ENCODE measurements at places on chromosomes 2 and 18.
A peak's percentile ranks its signal among the peaks of the same experiment; 100 is the strongest.

DNA sequence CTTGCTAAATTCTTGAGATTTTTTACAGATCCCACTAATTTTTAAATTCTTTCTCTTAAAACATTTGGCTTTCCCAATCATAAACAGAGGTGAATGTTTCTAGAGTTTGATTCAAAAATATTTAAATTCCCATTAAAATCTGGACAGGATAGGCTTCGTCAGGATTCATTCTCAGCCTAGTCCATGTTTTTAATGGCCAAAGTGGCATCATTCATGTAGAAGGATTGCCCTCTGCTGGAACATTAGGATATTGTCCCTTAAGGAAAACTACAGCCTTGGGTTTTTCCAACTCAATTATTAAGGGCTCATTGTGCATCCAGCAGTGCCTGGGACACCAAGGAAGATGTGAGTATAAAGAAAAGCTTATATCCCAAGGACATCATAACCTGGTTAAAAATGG, 71.7 kb downstream of the TPGS2 start:
- DNase-seq: no peak

GRCh38 chr2:226410247-226410835, 389.3 kb downstream of the IRS1 start:
- DNase-seq: no peak

- DNase-seq: no peak
Observed at GRCh38 chr18:45723567-45724355, at the start of gene SLC14A1. Gene SLC14A1 (plus strand): TSS chr18:45724181. CDS start chr18:45730321, 6,140 bp downstream.

DNA sequence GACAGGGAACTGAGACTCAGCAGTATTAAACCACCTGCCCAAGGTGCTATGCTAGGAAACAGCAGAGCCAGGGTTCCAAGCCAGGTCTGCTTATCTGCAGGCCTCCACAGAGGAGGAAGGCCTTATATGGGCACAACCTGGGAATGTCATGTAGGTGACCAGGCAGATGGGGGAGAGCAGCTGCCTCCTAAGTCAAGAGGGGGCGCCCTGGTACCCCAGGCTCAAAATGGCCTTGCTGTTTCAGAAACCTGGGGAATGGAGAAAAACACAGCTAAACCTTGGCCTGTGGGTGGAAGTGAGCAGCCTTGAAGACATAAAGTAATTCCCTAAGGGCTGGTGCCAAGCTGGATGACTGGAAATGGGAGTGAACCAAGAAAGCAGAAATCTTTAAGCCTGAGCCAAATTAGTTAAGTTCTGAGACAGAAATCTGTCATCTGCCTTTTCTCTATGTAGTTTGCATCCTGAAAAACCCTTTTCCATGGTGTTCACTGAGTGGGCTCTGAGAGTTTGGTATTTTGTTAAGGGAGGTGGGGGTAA, 79.1 kb downstream of the MAPK4 start:
- no peak for DNase-seq

- DNase-seq: no peak
Observed at GRCh38 chr2:166454006-166454595, 39.9 kb downstream of the SCN7A start.

DNA sequence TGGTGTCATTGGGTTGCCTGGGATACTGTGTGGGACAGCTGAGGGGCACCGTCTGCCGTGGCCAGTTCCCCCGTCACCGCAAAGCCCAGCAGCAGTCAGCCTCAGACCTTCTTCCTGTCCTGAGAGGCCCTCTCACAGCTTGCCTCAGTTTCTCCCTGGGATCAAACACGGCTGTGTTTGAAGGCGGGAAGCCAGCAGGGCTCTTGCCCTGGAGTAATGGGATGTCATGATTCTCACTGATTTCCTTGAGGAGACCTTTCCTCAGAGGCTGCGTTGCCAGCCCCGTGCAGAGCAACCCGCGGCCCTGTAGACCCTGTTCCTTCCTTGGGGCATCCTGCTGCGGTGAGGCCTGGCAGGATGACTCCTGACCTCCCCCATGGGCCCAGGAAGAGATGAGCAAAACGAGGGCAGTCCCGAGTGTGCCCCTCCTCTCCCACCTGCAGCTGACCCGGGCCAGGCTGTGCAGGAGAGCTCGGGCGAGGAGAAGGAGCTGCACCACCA, 13.9 kb upstream of the NFATC1 start:
- DNase-seq: no peak

- DNase-seq: no peak
Observed at GRCh38 chr2:54758951-54759350, 35.5 kb downstream of the EML6 start.

DNA sequence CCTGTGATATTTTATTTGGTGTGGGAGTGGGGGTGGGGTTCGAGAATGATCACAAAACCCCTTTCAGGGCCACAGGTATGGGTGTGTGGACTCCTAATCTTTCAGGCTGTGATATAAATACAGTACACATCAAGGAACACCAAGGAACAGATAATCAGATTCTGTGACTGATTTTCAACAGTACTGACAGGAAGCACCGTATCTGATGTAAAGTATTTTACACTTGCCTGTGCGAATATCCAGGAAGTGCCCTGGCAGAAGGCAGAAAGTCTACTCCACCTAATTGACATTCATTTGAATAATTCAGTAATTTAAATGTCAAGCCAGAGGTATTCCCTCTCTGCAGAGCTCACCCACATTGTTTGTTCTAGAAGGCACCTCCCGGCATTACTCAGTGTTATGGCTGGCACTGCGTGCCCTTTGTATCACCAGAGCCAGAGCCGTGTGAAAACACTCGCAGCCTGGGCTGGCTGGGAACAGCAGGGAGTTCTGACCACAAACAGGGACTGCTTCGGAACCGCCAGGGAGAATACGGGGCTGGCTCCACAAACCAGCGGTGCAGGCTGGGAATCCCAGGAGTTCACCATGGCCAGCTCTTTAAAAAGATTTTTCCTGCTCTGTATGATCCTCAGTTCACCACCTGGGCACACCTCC, 91.8 kb downstream of the ACVR1 start:
- no peak for DNase-seq

- no peak for DNase-seq
Observed at GRCh38 chr2:220365023-220365422, 737.6 kb downstream of the SLC4A3 start.

- DNase-seq: no peak
Observed at GRCh38 chr18:55443776-55444175, 144.2 kb downstream of the TCF4 start.

GRCh38 chr2:150487537-150488429, at the start of gene RND3:
Gene RND3 (minus strand): TSS chr2:150487667. CDS start chr2:150487417, 250 bp downstream.
- DNase-seq: peak; percentile 97

DNA sequence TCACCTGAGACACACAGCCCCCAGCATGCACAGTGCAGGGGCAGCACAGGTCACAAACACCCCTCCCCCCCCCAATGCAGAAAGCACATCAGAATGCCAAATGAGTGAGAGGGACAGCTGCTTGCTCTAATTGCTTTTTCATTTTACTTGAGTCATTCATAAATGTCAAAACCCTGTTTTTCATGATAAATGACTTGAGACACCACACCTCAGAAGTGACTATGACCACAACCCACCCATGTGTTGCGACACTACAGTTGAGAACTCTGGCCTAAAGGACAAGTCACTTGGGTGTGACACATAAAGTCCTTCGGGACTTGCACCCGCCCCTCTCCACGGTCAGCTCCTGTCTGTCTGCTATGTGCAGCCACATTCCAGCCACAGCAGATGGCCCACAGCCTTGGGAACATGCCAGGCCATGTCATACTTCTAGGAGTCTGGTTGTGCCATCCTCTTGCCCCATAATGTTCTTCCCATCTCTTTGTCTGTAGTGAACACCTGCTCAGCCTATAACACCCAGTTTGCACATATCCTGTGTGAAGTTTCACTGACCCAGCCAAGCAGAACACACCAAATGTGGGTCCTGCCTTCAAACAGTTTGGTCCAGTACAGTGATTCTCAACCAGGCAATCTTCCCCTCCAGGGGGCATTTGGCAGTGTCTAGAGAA, 30.2 kb upstream of the RIOK3 start:
- no peak for DNase-seq

- DNase-seq: no peak
Observed at GRCh38 chr2:187214306-187214705, 233.7 kb downstream of the CALCRL start.

- no peak for DNase-seq
Observed at GRCh38 chr18:48702346-48703027, 163.7 kb downstream of the CTIF start.

GRCh38 chr2:391696-392095, 103.8 kb upstream of the ALKAL2 start:
- no peak for DNase-seq

DNA sequence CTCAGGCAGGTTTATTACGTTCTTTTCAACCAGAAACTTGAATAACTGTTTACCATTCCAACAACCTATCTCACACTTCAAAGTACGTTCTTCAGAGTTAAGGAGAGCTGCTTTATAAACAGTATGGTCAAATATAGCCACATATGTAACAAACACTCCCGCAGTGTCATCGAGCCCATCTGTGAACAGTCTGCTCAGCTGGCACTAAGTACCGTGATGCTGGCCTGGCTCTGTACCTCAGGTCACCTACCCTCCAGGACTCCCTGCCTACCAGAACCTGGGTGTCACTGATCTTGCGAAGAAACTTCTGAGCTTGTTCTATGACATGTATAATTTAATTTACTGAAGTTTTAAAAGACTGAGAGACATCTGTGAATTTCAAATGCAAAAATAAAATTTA, 71.4 kb downstream of the SEPTIN10 start:
- no peak for DNase-seq

- DNase-seq: no peak
Observed at GRCh38 chr2:149828520-149829210, 241.1 kb upstream of the MMADHC start.

DNA sequence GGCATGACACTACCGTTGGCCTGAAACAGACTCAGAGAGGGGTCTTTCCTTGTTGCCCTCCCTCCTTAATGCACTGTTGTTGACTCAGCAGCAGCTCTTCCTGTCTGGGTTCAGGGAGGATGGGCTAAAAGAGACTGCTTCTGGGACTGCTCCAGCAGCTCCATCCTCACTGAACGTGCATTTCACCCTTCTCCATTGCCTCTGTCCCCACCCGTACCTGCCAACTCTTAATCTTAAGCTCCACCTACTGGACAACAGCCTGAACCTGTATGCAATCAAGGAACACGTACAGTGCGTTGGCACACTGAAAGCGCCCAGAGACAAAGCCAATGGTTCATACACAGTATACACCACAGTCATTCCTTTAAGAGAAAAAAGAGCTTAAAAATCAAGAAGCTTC, 230.8 kb upstream of the RAB6C start:
- no peak for DNase-seq

DNA sequence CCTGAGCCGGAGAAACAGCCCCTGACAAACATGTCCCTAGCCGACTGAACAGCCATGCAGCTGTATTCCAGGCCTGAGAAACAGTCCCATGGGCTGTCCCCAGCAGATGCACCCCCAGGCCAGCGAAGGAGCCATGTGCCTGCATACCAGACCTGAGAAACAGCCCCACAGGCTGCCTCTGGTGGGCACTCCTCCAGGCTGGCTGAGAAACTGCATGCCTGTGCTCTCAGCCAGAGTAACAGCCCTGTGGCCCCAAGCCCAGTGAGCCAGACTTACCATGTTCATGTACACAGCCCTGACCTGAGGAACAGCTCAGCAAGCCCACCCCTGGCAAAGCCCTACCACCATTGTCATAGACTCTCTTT, 24.8 kb downstream of the BOLL start:
- DNase-seq: no peak

- no peak for DNase-seq
Observed at GRCh38 chr2:86017901-86018896, 87.5 kb downstream of the POLR1A start.

- DNase-seq: peak; percentile 48
Observed at GRCh38 chr2:234544659-234545611, 48.1 kb upstream of the ARL4C start.

DNA sequence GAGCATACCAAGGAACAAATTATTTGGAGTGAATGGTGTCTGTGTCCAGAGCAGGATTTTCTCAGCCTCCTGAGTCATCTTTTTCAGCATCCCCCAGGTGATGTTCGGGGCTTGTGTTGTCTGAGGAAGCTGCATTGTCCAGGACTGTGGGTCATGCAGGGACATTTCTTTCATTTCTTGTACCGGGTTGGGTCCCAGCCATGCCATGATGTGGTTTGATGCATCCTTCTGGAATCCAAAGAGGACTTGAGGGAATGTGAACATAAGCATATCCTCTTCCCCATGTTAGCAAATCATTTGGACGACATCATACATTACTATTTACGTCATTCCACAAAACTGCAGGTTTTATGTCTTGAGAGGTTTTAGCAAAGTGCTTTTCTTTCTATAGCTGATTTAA, 797.8 kb downstream of the CCDC85A start:
- no peak for DNase-seq

DNA sequence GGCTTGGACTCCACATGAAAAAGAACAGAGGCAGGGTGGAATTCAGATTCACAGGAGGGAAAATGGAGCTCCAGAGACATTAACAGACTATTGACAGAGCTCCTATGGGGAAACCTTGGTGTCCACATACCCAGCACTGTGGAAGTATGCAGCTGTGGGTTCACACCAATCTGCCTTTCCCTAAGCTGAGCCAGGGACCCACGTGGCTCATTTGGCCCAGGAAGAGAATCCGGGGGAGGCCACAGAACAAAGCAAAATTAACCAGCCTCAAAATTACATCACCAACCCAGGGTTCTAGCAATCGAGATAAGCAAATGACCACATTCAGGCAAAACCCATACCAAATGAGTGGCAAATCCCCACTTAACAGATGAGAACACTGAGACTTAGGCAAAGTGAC, 105.8 kb upstream of the TWIST2 start:
- no peak for DNase-seq

DNA sequence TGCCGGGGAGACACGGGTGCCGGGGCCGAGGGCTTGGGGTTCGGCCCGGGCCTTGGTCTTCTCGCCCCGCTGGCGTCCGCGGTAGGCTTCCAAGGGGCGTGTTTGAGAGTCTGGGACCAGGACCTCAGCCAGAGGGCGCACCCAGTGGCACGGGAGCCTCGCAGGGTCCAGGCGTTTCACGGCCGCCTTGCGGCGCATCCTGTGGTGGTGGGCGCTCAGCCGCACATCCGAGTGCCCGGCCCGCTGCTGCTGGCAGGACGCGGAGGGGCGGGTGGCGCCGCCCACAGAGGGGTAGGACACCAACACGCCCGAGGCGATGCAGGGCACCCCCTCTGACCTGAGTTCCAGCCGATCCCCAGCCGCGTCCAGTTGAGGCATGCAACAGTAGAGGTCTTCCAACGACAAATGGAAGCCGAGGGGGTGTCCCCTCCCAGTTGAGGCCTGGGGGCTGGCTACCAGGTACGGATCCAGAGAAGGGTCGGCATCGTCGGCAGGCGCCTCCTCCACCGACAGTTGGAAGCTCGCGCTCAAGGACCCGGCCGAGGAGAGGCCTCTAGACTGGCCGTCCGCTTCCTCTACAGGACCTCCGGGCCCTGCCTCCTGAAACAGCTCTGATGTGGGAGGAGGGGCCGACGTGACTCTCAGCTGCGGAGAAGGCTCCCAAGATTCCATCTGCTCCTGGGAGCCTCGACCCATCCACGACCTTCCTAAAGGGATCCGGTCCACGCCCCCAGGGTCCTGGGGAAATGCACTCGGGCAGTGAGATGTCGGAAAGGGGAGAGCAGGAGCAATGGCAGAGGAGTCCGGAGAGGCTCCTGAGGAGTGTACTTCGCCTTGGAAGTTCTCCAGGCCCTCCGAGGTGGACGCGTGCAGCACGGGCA, 6.3 kb downstream of the C2orf81 start:
- no peak for DNase-seq

- DNase-seq: no peak
Observed at GRCh38 chr18:8779251-8779650, 73.9 kb downstream of the MTCL1 start.

GRCh38 chr2:151095463-151095862, 166.2 kb downstream of the RBM43 start:
- no peak for DNase-seq

GRCh38 chr18:9838144-9838877, 47.5 kb upstream of the TXNDC2 start:
- no peak for DNase-seq

GRCh38 chr2:75920859-75921551, 210.3 kb upstream of the GCFC2 start:
- no peak for DNase-seq

All from left renal pelvis (tissue), 4 donors.